Stimulated activated CD8-positive, alpha-beta memory T cell treated with anti-CD3 and anti-CD28 coated beads, Interleukin-4, amount 100 ng/mL, for 4 hours (primary cell): ENCODE measurements at places on chromosomes 7 and 10.

- no peak for DNase-seq
These were observed 119.4 kb downstream of the VIPR2 start for GRCh38 chr7:159025161-159025779.

GRCh38 chr10:35611750-35612149, 6.6 kb downstream of the GJD4 start:
- no peak for DNase-seq

DNA sequence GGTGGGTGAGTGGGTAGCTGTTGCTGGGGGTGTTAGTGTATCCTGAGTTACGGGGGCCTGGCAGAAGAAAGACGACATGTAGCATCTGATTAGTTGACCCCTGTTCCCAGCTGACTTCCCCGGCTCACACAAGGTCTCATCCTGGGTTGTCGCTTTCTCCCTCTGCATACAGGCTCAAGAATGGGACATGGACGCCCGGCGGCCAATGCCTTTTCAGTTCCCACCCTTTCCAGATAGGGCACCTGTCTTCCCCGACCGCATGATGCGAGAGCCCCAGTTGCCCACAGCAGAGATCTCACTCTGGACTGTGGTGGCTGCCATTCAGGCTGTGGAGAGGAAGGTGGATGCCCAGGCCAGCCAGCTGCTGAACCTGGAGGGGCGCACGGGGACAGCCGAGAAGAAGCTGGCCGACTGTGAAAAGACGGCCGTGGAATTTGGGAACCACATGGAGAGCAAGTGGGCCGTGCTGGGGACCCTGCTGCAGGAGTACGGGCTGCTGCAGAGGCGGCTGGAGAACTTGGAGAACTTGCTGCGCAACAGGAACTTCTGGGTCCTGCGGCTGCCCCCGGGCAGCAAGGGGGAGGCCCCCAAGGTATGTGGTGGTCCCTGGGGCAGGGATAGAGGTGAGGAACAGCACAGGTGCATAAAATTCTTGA, 2.9 kb downstream of the ZNF282 start:
- DNase-seq = no peak

DNA sequence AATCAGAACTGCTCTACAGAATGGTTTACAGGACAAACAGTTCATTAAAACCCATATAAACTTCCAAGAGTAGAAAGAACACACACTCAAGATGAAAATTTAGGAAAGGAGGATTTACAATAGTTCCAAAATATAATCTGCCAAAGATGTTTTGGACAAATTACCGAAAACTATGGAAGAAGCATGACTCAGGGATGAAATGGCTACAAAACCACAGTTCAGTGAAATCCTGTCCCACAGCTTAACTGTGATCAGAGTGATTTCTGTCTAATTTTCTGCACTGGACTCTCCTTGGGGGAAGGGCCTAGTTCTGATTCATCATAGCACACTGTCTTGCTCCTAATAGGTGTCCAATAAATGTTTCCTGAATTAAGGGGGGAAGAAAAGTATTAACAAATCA, 82.2 kb downstream of the HIPK2 start:
- DNase-seq = no peak

- DNase-seq = no peak
These were observed 95.0 kb downstream of the PON1 start for GRCh38 chr7:95229301-95229700.

- no peak for DNase-seq
These were observed 4.6 kb downstream of the KCNIP2 start for GRCh38 chr10:101839002-101839401.

GRCh38 chr10:27774831-27775230, 29.2 kb upstream of the MKX start:
- no peak for DNase-seq

DNA sequence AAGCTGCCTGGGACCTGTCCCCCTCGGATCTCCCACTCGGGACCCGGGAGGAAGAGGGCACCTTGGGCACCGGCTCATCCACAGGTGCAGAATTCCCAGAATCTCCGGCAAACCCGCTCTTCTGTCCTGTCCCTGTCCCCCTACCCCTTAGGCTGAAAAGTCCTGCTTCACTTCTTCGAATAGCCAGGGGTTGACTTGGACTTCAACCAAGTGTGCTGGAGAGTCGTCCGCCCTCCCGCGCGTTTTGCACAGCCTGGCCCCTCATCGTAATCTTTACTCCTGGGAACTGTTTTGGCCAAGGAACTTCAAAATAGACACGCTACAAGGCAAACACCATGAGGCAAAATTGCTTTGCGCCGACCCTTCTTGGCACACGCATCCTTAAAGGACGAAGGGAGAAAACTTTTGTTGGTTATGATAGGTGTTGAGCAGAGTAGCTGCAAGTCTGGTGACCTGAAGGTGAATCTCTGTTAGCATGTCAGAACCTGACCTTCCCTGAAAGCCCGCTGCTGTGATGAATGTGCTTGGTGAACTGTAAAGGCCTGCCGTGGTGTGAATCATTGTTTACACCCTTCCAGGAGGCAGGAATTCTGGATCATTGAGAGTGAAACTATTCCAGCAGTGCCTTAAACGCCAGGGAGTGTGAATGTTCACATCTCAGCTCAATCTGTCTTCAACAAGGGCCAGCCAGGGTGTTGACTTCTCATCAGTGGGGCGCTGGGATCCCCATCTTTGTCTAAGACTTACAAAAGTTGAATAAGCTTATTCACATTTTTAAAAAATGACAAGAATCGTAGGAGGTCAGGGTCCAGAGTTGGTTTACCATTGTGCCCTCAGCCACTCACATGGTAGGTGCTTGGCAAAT, 589 bp upstream of the RAPGEF5 start:
- no peak for DNase-seq

DNA sequence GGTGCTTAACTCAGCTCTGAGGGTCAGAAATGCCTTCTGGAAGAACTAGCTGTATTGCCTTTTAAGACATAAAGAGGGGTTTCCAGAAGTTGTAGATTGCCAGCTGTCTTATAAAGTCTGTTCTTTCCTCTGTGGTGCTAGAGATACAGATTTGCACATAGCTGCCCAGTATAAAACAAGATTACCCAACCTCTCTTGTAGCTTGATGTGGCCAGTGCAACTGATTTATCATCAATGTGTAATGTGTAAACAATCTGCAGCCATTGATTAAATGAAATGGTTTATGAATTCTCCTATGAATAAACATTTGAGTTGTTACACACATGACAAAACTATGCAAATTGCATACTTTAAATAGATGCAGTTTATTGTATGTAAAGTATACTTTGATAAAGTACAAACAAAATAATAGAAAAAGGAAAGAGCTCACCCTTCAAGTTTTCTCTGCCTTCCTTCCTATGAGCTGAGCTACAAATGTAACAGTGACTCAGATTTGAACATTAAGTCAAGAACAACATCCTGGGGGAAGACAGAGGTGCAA, 195.2 kb downstream of the TMEM26 start:
- DNase-seq = no peak

- DNase-seq = no peak
These were observed 12.9 kb downstream of the ZSCAN25 start for GRCh38 chr7:99629643-99630042.

- peak; percentile 32 for DNase-seq
These were observed 22.3 kb downstream of the IMPDH1 start for GRCh38 chr7:128387216-128388144.

GRCh38 chr10:110456046-110456445, 41.7 kb upstream of the DUSP5 start:
- DNase-seq = no peak

- DNase-seq = no peak
These were observed 453.4 kb downstream of the LRMDA start for GRCh38 chr10:75884808-75885207.

GRCh38 chr7:2120841-2121830, 111.6 kb downstream of the MAD1L1 start:
- DNase-seq = no peak
